ENCODE measurements at places on chromosomes 13 and 19.

GRCh38 chr13:31310786-31311185 lies 111.0 kb downstream of the B3GLCT start:
- DNase-seq: no peak

DNA sequence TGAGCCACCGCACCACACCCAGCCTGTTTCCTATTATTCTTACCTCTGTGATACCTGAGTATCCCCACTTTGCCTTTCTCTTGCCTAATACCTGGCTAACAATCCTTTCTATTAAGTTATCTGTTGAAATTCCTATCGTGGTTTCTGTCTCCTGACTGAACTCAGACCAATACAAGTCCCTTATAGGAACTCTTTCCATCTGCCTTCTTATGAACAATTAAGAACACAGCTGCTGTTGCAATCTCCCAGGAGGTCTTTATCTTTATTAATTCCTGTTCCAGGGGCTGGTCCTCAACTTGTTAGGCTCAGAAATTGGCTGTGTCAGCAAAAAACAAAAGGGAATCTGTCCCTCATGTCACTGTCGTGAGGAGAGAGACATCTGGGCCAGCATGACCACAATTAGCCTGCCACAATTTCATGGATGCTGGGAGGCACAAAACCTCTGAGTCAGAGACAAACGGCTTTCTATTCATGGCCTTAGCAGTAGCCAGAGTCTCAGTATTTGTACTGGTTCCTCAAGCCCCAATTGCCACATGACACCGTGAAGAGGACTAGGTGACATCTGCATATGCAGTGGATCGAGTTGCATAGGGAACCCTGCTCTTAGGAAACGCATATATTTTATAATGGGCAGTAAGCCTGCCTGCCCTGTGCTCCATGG lies 58.2 kb downstream of the NUFIP1 start:
- no peak for DNase-seq

DNA sequence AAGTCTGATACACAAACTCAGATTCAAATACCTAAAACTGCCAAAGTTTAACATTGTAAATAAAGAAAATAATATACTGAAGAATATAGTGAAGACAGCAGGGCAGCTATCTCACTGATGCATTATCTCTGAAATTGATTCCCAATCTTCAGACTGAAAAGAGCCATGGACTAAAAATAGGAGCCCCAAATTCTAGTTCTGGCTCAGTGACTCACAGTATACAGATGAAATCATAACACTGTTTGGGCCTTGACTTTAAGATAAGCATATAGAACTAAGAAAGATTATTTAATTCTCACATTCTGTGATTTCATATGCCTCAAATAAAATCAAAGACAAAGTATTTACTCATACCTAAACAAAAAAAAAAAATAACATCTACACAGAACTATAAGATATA lies 53.9 kb downstream of the RBM26 start:
- DNase-seq: no peak

GRCh38 chr19:48123907-48124651 lies 13.5 kb upstream of the PLA2G4C start:
- peak; percentile 27 for DNase-seq

- no peak for DNase-seq
Observed at GRCh38 chr13:112902669-112903068, 66.3 kb upstream of the MCF2L start.

All from RKO (cell line).